ENCODE measurements at places on chromosomes 7 and 10.

- DNase-seq: no peak
These were observed 27.9 kb downstream of the GTF2IRD1 start for GRCh38 chr7:74481458-74482196.

DNA sequence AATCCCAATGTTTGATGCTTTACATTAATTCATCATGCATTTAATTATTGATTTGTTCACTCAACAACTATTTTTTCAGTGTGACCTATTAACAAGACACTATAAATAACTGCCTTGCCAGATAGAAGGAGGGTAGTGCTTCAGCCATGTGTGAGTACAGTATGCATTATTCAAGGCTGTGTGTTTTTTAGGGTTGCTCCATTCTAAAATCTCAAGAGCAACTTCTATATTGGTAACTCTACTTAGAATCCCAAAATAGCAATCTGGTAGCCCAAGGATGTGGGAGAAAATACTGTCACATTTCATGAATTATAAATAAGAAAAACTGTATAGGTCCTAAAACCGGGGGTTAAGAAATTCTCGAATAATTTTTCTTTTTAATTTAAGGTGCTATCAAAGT is 69.9 kb downstream of the ENO4 start:
- DNase-seq: no peak

DNA sequence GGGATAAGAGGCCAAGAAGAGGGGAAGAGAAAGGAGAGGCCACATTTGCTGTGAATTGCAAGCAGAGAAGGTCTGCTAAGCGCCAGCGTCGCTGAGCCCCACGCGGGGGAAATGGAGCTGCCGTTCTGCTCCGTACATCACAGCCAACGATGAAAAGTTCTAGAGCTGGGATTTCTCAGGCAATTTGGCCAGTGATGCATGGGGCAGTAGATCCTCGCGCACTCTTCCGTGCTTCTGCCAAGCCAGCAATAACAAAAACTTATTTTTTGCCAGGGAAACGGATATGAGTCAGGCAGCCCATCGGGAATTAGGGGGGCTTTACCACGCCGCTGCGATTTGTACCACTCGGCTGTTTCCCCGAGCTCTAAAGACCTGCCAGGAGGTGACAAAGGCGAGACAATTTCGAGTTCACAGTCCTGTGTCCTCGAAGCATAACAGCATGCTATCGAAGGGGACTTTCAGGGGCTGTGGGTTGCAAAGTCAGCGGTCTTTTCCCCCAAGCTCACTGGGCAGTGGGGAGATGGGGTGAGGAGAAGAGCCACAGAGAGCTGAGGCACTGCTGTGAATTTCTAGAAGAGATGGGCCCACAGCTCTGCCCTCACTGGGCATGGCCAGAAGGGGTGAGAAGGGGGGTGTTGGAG is 30.0 kb upstream of the SLF2 start:
- DNase-seq: no peak

DNA sequence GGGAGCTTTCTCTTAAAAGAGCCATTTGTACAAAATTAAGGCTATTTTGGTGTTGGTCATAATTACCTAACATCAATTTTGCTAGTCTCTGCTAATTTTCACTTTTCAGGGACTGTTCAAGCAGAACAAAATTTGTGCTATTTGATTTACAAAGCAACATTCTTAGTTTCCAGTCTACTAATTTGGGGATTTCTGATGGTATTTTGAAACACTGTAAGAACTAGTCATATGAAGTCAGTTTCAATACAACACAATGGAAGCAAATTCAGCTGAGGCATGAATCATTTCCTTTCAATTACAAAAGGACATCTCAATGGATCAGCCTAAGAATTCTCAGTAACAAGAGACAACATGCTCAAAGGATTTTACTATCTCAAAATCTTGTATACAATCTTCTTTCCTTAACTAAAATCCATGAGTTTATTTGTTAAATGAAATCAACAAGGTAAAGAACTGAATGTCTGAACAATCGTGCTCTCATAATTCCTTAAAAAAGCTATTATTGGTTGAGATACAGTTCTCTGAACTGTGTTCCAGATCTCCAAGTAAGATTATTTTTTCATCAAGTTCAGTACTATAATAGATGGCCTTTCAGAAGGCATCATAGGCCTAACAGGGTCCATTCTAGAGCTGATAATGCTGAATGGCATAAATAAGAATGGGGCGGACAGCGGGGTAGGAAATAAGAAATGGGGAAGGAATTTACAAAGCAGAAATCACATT is 144.6 kb downstream of the NRCAM start:
- DNase-seq: no peak

GRCh38 chr7:6161463-6162330 is 110.7 kb downstream of the CYTH3 start:
- no peak for DNase-seq

GRCh38 chr10:87608756-87609155 is 50.9 kb upstream of the PAPSS2 start:
- no peak for DNase-seq

DNA sequence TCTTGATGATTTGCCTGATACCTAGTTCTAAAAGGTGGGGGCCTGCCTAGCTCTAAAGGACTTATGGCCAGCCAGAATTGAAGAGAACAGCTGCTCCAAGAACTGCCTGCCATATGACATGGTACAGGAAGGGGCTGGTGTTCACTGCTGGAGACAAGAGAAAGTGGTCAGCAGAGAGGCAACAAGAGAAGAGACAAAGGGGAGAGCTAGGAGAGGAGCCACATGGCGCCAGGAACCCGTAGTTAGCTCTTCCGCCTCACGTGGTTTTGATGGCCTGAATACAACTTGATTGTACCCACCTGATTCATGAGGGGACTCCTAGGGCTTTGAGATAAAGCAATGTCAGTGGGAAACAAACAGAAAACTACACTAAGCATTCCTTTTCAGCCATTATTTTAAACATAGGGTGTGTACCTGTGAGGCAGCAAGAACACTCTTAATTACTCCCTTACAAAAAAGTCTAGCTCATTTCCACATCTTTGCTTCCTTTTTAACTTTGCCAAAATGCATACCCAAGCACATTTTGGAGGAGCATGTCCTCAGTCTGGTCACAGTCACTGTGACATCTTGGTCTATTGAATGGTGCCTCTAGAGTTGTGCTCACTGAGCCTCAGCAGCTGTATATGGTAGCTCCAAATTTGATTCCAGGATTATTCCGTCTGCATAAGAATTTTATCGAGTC is 71.6 kb downstream of the CCDC71L start:
- no peak for DNase-seq

DNA sequence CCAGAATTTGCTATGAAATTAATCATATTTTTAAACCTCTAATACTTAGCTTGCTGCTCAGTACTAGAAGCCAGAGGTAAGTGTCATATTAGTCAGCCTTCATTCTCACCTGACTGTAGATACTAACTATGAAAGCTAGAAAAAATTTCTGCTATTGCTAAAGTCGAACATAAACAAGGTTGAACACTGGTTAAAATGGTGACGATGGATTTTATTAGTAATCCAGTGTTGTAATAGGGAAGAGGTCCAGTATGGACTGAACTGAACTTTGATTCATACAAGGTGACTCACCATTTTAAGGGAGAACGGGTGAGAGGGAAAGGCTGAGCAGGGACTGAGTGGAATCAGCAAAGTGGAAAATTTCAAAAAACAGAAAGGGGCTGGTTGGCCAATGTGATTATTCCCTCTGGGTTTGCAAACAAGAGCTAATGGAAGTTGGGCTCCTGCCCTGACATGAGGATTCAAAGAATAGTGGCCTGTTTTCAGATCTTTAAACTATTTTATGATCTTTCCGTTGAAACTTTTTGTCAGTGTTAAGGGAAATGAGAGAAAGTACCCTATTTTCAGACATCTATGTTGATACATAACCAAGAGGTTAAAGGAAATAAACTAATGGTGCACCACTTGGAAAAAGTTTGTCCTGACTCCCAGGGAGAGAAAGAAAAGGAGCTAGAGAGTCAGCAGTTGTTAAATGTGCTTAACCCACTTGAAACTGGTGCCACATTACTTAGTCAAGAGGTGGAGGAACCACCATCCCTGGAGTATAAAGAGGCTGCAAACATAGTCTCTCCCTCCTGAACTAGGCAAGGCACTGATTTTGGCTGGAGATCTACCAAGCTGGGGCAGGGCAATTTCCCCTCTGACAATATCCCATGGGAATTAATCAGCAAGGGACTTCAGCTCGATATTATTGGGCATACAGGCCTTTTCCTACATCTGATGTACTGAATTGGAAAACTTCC is 15.3 kb upstream of the AKR1C1 start:
- no peak for DNase-seq

- DNase-seq: no peak
These were observed 37.8 kb downstream of the DKK1 start for GRCh38 chr10:52351914-52352330.

DNA sequence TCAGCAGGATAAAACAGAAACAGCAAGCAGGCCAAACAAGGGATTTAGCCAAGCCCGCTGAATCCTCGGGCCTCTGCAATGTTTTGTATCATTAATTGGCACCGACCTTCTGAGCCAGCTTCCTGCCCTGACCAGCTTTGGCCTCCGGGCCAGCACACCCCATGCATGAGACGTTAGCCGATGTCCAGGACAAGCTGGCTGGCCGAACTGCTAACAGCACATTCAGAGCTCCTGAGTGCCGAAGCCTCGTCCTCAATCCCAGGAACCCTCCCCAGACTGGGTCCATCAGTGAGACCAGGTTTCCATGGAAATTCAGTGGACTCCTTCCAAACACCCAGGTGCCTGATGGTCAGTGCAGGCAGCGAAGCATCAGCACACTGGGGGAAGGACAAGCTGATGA is 134.3 kb upstream of the PFKP start:
- DNase-seq: no peak

- DNase-seq: no peak
These were observed 1289.7 kb upstream of the SORCS1 start for GRCh38 chr10:108454224-108454623.

DNA sequence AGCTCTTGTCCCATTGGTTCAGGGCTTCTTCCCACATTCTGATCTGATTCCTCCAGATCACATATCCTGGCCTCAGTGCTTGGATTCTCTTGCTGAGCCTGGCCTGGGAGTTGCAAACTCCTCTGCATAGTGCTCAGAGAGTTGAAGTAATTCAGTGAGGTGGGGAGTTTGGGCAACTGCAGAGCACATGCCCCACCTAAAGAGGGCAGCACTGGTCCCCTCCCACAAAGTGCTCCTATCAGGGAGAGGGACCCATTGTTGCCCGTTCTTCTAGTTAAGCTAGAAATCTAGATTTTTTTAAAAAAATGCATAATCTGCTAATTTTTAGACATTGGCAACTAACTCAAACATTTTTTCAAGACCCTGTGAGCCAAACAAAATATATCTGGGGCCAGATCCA is 45.1 kb downstream of the CHN2 start:
- DNase-seq: no peak

DNA sequence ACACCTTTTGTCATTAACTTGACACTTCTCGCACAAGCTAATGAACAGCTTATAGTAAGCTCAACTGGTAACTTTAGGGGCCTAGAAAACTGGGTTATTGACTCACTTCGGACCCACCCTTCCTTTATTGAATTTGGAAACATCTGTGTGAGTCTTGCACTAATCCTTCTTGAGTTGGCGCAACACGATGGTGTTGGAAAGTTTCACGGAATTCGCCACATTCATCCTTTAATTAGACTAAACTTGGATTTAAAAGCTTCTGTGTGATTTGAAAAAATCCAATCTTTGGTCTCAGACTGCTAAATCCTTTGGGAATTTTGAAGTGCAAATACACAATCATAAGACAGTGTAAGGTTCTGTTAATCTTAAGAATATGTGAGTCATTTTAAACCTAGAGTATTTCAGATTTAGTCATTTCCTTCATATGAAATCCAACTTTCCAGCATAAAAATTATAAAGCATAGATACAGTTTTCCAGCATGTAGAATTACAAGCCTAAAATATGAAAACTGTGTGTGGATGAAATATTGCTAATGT is 15.1 kb downstream of the FZD8 start:
- no peak for DNase-seq

DNA sequence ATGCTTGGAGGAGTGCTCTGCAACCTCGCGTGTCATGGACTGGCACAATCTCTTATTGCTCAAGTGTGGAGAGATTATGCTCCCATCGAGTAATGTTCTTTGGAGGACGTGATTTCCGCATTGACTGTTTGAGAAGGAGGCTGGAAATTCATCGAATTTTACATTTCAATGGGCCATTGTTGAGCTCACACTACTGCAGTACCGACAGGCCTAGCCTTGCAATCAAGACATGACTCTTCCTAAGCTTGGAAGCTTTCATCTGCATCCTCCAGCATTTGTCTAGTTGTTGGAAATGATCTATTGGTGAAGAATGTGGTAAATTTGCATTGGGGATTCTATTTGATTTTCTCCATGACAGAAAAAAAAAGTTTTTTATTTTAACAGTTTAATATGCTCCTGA is 156.8 kb downstream of the FZD1 start:
- DNase-seq: no peak

GRCh38 chr10:79287973-79288723 is 59.1 kb upstream of the PPIF start:
- no peak for DNase-seq

DNA sequence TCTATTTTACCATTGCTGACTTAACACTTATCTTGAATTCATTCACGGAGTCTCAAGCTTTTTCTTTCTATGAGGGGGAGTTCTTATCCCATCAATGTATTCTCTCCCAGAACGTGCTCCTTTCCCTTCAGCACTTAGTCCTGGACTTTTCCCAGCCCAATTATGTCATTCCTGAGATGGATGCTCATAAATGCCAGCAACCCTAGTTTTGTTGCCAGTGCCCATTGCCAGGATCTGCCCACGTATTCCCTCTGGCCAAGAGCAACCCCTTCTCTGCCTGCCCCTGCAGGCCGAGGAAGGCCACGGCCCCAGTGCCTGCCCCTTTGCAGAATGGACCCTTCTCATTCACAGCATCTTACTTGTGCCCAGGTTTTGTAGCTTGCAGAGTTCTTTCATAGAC is 67.4 kb upstream of the PPP1R3C start:
- DNase-seq: no peak

DNA sequence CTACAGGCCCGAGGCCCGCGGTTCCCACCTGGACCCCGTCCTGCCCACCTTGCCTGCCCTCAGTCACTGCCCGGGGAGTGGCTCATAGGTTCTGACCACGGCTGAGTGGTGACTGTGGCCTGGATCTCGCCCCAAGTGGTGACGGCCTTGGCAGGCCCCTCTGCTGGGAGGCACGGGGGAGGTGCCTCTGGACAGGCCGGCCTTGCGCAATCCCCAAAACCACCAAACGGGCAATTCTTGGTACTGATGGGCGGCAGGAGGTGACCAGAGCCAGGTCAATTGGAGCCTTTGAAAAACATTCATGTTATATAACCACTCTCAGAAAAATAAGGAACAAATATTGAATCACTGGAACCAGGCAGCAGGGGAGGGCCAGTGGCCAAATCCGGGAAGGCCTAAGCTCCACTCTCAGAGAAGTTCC is 83.4 kb downstream of the PRKAG2 start:
- DNase-seq: no peak

DNA sequence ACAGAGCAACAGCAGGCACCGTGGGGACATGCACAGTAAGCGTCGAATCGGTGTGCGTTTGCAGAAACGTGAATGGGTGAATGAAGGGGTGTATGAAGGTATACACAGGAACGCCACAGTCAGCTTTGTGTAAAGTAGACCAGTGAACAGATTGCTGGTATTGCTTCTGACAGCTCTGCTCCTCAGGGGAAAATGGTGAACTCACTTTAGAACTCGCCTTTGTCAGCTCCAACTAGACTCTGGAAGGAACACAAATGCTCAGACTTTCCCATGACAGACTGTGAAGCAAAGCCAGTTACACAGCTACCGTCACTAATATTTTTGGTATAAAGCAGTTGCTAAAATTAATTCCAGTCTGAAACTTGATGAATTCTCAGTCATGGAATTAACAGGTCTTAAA is 78.9 kb downstream of the CUX1 start:
- DNase-seq: no peak
